ENCODE measurements at places on chromosomes 11 and 22. TPM values are rescaled to one million over a fixed set of nuclear protein-coding genes. Genes with fewer than 3 reads are reported as not detected.

Gene APOBEC3H
- not detected for total RNA-seq

Gene OR51B4
- not detected for total RNA-seq

Gene KIRREL3
- not detected for total RNA-seq

Gene FGF3
- not detected for total RNA-seq

Gene ANO1
- 33.4 TPM for total RNA-seq

DNA sequence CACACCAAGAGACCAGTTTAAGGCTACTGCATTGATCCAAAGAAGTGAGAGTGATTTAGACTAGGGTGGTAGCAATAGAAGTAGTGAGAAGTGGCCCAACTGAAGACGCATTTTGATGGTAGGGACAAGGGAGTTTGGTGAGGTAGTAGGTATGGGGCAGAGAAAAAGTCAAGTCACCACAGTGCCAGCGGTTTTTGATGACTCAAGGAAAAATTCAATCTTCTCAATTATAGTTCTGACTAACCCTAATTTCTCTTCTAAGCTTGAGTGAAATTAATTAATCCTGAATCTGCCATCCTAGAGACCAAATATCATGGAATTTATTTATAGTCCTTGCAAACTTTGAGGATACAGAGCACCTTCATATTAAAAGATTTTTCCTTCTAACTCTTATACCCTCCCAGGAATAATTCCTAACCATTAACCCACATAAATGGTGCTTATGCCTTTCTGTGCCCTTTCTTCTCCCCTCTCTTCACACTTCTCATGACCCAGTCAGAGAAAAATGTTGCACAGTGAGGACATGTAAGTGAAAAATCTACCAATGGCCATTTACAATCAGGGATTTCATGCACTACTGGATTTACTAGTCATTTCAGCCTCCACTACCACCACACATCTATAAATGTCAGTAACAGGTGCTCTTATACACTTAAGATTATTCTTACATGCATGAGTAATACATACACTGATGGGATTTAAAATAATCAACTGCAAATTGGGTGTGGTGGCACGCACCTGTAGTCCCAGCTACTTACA is 45.9 kb upstream of the ARHGAP32 start:
- no peak for DNase-seq

GRCh38 chr11:75204685-75205563 is 35.6 kb upstream of the TPBGL start:
- peak; percentile 93 for DNase-seq

- no peak for DNase-seq
Measured at GRCh38 chr22:36439481-36440271, 41.8 kb downstream of the TXN2 start.

GRCh38 chr11:72673943-72674828 is at the start of gene PDE2A:
Gene PDE2A, minus strand, starts transcription at chr11:72674422. Its CDS starts 215 bp downstream, at chr11:72674207.
- no peak for DNase-seq

DNA sequence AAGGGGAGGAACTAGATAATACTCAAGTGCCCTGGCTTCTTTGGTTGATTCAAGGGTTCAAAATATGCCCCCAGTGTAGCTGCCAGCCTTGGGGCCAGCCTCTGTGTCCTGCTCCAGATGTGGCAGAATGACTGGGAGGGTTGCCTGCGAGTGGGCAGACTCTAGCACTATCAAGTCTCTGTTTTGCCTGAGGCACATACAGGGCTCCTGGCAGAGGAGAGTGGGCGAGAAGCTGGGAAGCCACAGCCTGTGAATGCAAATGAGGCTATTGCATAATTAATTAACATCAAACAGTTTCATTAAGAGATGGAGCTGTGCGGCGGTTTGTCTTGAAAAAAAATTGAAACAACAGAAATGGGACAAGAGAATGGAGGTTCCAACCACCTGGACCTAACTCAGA is 50.8 kb downstream of the BUD13 start:
- DNase-seq, result no peak

DNA sequence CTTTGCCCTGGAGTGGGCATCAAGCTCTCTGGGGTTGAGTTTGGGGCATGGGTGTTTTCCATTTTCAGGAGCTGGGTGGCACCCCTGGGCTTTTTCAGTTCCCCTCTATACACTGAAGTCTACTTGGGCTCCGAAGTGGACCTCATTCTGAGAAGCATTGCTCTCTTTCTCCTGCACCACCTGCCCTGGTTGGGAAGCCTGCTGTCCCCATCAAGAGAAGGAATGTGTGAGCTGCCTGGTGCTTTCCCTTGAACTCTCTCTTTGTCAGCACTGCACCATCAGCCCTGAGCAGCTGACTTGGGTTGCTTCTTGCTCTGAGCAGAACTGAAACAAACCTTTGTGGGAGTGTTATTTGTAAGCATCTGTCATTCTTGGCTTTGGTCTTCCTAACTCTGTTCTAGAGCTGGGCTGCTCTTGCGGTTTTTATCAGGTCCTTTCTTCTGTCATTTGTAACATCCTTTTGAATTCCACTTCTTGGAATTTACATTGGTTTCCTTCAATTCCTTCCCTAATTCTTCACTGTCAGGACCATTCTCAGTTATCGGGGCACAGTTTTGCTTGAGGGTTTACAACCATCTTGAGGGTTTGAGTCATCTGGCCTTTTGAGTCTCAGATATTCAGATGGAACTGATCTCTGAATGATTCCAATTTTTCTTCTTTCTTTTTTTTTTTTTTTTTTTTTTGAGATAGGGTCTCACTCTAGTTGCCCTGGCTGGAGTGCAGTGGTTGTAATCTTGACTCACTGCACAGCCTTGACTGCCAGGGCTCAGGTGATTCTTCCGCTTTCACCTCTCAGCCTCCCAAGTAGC is 20.5 kb downstream of the UBE2L3 start:
- DNase-seq, result no peak

DNA sequence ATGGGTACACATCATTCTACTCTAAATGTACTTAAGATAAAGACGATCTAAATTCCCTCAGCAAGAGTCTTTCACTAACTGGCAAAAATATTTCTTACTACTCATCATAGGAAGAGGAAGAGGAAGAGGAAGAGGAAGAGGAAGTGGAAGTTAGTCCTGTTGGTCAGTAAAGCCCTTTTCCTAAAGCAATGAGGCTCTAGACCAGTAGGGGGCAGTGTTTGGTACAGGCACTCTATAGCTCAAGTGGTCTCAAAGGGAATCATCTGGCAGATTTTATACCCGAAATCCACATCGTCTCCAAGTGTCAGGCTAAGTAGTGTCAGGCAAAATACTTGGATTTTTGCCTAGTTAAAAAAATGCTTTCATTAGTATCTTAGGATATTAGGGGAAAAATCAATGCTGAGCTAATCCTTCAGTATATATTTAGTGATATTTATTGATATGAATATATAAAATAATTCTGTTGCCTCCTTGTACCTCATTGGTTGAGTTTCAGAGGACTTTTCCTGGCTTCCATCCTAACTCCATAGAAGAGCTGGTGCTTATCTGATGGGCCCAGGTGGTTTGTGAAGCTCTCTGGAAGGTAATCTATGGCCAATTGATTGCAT is 7.7 kb downstream of the BLID start:
- no peak for DNase-seq

DNA sequence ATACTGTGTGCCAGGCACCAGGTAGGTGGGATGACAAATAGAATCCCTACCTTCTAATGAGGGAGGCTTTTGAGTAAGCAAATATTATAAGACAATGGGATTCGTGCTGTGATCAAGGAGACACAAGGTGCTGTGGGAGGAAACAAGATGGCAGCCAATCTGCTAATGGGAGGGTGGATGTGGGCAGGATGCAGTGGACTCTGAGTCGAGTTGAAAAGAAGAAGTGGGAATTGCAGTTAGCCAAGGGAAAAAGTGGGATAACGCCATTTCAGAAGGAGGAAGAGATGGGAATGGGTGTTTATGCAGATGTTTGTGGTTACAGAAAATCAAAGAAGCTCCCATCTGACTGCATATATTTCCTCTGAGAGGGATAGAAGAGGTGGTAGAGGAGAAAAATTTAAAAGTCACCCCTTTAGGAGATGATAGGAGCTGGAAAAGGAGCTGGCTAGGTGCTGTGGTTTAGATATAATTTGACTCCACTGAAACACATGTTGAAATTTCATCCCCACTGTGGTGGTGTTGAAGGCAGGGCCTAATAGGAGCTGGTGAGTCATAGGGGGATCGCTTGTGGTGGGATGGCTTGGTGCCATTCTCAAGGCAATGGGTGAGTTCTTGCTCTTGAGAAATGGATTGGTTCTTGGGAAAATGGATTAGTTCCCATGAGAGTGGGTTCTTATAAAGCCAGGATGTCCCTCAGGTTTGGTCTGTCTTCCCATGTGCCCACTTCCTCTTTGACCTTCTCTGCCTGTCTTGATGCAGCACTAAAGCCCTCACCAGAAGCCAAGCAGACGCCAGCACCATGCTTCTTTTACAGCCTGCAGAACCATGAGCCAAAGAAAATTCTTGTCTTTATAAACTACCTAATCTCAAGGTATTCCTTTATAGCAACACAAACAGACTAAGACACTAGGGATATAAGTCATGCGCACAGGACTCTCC is 30.0 kb upstream of the POU2AF1 start:
- no peak for DNase-seq

DNA sequence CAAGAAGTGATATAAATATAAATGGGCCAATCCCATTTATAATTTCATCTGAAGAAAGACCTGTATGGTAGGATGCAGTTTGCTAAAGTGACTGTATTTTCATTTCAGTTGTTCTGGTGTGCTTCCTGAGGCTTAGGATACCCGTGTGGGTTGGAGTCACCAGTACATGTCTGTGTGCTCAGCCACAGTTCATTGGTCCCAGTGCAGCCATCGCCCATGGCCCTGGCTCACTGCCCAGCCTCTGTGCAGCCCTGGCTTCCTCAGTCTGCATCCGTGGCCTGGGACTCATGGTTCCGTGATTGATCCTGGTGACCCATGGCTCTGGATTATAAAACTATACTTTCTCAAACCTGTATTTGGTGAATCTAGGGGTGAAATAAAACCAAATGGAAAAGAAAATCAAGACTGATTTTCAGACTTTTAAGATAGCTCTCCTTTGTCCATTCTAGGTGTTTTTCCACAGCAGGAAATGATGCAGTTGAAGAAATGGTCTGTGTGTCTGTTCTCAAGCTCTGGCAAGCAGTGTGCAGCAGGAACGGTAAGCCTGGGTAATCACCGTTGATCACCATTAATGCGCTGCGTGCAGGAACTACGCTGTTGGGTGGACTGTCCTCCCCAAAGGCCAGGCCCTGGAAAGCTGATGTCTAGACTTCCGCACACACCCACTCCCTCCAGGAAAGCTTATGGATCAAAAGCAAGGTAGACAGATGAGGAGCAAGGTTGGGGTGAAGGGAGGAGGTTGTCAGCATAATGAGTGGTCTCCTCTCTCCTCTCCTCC is 27.2 kb downstream of the TTC12 start:
- DNase-seq, result no peak

DNA sequence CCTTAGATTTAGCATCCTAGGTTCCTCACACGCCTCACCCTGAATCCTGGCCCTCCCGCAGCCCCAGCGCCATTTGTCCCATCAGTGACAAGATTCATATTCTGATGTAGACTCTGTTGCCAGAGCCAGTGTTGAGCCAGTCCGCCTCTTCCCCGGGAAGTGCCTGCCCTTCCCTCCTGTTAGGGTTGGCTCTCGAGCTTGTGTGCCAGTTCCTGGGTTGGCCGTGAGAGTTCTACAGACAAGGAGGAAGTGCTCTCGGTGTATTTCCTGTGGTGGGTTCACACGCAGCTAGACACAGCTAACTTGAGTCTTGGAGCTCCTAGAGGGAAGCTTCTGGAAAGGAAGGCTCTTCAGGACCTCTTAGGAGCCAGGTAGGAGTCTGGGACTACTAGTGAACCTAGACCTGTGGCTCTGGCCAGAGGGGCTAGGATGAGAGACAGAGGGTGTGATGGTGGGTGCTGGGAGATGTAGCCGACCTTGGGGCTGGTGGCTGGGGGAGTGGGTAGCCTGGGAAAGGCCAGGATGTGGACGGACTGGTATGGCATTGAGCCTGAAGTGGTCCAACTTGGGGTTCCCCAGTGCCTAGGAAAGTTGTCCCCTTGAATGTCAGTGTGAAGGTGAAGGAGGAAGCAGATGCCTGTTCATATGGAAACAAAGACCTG is at the start of gene IL18BP:
IL18BP (plus strand) TSS at position 261 of the 662 bp plus-strand sequence. CDS start 1,076 bp downstream, outside the sequence.
- no peak for DNase-seq

- DNase-seq, result no peak
Measured at GRCh38 chr11:19327280-19327679, 86.5 kb upstream of the E2F8 start.

DNA sequence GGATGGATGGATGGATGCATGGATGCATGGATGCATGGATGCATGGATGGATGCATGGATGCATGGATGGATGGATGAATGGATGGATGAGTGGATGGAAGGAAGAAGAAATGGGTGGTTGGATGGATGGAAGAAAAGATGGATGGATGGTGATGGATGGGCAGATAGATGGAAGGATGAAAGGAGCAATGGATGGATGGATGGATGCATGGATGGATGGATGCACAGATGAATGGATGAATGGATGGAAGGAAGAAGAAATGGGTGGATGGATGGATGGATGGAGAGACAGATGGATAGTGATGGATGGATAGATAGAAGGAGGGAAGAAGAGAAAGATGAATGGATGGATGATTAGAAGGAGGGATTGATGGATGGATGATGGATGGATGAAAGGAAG is 30.2 kb upstream of the LINC01488 start:
- DNase-seq, result no peak

GRCh38 chr22:28873183-28873963 is 10.0 kb upstream of the ZNRF3 start:
- no peak for DNase-seq
